Activated naive CD4-positive, alpha-beta T cell treated with anti-CD3 and anti-CD28 coated beads, Interleukin-2, amount 50 U/mL, for 72 hours (primary cell): ENCODE measurements at places on chromosomes 16 and 17.
A peak's percentile ranks its signal among the peaks of the same experiment; 100 is the strongest.

- DNase-seq: no peak
Observed at GRCh38 chr16:49726155-49726554, 129.8 kb downstream of the ZNF423 start.

GRCh38 chr17:73650140-73650539 lies 5.9 kb upstream of the SDK2 start:
- no peak for DNase-seq

DNA sequence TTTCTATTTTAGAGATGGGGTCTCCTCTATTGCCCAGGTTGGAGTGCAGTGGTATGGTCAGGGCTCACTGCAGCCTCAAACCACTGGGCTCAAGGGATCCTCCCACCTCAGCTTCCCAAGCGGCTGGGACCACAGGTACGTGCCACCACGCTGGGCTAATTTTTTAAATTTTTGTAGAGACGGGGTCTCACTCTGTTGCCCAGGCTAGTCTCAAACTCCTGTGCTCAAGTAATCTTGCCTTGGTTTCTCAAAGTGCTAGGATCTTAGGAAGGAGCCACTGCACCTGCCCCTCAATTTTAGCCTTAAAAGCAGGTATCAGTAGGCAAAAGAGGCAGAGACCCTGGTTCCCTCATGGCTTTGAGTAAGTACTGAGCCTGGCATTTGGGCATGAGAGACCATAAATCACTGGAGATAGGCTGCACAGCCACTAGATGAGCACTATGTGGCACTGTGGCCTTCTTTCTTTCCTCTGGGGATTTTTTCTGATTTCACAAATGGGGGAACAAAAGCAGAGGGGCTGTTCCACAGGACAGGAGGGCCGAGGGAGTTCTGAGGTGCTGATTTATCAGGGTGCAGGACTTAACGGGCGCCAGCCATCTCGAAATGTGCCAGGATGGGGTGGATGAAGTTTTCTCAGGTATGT lies 82.2 kb downstream of the PLXDC1 start:
- DNase-seq: no peak

DNA sequence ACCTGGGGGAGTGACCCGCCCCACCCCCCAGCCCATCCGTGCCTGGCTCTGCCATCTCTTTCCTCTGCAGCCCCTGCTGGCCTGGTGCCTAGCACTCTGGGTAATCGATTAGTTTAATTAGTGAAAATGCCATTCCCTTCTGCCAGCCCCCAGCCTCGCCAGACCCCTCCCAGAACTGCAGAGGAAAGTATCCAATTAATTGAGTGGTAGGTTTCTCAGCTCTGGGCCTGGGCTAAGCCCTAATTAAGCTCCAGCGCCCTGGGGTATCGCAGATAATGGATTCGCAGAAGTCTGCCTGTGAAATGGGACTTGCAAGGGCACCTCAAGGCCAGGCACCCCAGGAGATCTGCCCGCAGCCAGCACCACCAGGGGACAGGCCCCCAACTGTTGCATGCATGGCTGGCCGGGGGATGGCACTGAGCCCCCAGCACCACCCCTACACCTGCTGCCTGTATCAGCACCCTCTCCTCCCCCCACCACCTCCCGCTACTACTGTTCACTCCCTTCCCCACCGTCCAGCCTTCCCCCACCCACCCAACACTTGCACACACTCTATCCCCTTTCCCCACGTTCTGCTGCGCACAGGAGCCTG lies 19.7 kb upstream of the SPPL2C start:
- DNase-seq: no peak

- no peak for DNase-seq
Observed at GRCh38 chr16:17839907-17840306, 369.1 kb upstream of the XYLT1 start.

- no peak for DNase-seq
Observed at GRCh38 chr16:19182481-19182880, 14.4 kb downstream of the SYT17 start.

DNA sequence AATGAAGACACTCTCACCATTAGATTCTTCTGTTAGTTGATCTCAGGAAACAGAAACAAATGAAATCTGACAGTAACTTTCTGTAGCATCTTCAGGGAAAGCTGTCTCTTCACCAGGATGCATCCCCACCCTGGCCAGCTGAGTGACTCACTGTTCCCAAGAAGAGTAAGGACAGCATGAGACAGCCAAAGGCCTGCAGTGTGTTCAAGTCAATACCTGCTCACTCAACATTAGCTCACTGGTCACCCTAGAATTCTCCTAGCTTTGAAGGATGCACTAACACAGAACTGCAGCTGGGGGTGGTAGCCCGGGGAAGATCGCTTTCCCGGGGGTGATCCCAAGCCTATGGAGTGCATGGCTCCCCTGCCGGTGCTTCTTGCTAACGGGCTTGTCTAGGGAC lies 28.2 kb upstream of the CLEC18B start:
- DNase-seq: no peak

DNA sequence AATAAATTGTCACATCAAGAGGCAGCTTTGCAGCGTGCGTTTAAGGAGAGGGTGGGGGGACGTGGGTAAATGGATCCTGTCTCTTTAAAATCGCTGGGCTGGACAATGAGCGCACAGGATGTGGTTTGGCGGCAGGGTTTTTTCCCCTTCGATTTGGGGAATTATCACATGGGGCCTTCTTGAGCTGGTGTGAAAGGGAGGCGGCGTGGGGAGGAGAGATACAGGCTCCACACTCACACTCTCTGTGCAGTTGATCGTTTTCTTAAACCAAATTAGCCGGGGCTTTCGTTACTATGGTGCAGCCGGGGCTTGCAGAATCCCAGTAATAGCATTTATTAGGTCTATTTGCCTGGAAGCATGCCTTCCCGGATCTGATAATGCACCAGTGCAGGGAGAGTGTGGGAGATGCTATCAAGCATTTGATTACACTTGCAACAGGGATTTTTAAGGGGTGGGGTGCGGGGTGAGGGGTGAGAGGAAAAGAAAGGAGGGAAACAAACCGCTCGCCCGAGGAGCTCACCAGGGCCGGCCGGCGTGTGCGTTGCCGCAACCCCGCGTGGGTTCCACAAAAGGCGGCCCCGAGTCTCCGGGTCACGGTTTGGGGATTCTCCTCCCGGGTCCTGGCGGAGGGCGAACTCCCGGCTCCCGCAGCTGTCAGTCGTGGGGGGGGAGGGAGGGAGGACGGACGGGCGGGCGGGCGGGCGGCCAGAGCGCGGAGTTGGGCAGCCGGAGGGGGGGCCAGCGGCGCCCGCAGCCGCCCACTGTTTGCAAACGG lies 58.8 kb upstream of the GSE1 start:
- peak; percentile 63 for DNase-seq

GRCh38 chr17:73841431-73842060 lies 197.3 kb upstream of the SDK2 start:
- DNase-seq: no peak

DNA sequence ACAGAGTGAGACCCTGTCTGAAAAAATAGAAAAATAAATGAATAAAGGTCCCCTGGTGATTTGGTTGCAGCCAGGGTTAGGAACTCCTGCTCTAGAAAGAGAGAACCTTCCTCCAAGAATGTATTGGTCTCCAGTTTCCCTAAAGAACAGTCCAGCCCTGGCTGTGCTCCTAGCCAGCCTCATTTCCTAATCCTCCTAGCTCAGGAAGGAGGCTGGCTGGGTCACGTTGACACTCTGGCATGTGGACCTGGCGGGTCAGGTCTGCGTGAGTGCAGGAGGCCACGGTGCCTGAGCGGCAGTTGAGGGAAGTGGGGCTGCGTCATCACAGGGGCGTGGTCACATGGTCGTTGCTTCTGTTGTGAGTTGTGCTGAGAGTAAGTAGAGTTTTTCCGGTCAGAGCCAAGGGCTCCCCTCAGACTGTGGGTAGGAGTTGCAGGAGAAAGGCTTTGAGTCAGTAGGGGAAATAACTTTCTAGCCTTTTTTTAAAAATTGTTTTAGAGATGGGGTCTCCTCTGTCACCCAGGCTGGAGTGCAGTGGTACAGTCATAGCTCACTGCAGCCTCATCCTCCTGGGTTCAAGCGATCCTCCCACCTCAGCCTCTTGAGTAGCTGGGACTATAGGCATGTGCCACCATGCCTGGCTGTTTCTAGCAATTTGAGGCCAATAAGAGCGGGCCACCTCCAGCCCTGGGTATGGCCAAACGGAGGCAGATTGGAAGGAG lies 194.0 kb upstream of the CIBAR2 start:
- DNase-seq: peak; percentile 85

DNA sequence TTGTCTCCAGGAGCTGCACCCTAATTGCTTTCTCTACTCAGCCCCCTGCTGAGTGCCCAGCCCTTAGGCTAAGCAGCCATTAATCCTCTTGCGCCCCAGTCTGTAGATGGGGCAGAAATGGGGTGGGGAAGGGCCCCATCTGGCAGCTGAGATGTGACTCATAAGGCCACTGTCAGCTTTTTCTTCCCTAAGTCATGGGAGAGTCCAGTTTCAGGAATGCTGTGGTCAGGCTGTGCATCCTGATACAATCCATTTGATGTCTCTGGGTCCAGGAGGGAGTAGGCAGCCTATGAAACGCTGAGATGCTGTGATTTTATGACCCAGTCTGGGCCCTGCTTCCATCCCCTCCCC lies 12.3 kb downstream of the PLXDC1 start:
- DNase-seq: no peak

DNA sequence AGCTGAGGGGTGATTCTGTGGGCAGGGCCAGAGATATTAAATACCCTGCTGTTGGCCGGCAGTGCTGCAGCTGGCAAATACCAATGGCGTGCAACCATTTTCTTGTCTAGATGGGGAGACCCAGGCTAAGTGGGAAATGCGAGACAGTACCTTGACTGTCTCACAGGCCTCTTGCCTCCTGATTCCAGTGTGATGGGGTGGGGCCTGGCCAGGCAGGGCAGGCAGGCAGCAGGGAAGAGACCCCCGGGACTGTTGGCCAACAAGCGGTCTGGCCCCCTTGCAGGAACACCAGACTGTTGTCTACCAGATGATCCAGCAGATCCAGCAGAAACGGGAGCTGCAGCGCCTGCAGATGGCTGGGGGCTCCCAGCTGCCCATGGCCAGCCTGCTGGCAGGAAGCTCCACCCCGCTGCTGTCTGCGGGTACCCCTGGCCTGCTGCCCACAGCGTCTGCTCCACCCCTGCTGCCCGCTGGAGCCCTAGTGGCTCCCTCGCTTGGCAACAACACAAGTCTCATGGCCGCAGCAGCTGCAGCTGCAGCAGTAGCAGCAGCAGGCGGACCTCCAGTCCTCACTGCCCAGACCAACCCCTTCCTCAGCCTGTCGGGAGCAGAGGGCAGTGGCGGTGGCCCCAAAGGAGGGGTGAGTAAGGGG lies 5.7 kb upstream of the CISD3 start:
- no peak for DNase-seq

GRCh38 chr16:1651974-1652312 lies 26.1 kb upstream of the JPT2 start:
- no peak for DNase-seq

- no peak for DNase-seq
Observed at GRCh38 chr17:18025241-18025944, 13.6 kb downstream of the ATPAF2 start.

DNA sequence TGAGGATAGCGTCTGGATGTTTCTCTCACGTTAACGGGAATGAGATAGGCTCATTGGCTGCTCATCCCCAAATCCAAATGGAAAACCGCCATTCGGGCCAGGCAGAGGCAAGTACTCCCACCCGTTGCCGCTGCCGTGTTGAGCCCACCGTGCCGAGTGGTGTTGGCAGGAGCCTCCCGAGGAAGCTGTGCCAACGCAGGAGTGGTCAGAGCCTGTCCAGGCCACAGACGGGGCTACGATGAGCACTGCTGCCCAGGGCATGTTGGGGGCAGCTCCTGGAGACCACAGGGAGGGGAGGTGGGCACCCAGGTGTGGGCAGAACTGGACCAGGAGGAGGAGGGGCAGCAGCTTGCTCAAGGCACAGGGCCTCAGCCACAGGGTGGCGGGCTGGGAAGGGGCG lies 72.0 kb downstream of the KLHDC4 start:
- no peak for DNase-seq
